MM.1S (cell line): ENCODE measurements at places on chromosomes 4 and X.

DNA sequence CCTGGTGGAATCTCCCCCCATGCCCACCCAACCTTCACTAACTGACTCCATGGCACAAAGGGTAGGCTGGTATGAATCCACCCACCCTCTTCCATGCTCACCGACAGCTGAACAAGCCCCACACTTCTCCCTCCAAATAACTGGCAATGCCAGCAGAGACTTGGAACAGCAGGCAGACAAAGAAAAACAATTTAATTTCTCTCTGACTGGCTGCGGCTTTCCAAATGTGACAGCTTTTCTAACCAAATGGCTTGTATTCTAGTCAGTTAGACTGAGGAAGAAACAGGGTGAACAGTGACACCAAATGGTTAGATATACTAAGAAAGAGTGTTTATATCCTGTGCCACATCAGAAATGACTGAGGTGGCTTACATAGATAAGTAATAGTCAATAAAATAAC lies 199.3 kb upstream of the ADAMTS3 start:
- DNase-seq, result no peak

DNA sequence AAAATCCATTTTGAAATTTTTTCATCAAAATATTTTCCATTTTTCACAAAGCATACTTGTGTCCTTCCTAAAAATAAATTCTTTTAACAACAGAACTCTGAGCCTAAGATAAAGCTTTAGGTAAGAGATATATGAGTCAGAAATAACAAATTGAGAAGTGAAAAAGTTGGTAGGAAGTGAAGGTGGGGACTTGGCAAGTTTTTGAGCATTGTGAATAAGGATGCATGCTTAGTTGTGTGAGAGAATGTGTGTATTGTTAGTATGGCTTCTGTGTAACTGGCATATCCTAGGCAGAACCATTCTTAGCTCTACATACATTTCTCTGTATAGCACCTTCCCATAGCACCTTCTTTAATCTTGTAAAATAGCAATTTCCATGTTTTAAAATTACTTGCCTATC lies 6.8 kb downstream of the ASB5 start:
- DNase-seq, result no peak

DNA sequence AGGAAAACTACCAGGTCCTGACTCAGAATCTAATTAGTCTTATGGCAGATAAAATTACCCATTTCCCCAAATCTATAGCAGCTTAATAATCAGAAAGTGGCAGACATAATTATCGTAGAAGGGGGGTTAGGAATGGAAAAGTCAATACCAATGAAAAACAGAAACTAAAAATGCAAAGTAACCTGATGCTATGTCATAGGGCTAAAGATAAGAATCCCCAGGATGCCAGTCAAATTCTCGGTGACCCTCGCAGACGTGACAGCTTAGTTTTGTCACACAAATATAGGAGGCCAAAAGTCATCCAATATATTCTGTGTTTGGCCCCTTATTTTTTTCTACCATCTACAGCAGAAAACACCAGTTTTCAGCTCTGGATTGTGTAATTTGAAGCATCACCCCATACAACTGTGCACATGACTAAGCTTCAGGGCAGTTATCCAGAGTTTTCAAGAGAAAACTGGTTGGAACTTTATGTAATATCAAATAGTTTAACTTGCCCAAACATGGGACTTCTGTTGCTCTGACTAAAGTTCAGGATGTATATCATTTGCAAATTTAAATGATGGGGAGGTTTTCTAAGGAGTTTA lies 30.9 kb downstream of the RASSF6 start:
- peak; percentile 48 for DNase-seq

- DNase-seq, result peak; percentile 59
These were observed 71.3 kb upstream of the SPRY1 start for GRCh38 chr4:123325241-123325681.

GRCh38 chr4:159224408-159224807 lies 121.5 kb downstream of the RAPGEF2 start:
- no peak for DNase-seq

DNA sequence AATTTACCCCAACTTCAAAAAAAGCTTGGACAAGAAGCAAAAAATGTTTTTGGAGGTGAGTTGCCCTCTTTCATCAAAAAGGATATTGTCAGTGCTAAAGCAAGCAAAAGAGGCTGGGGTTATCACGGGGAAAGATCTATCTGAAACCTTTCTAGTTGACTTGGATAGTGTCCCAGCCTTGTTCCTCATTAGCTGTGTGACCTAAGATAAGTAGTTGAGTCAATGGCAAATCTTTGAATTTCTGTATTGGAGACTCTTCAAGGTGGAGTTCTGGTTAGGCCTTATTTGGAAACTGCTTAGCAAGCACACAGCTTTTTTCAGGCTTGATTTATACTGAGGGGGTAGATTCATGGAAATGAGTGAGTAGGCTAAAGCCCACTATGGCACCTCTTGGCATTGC lies 271.6 kb downstream of the GRIA3 start:
- DNase-seq, result no peak

DNA sequence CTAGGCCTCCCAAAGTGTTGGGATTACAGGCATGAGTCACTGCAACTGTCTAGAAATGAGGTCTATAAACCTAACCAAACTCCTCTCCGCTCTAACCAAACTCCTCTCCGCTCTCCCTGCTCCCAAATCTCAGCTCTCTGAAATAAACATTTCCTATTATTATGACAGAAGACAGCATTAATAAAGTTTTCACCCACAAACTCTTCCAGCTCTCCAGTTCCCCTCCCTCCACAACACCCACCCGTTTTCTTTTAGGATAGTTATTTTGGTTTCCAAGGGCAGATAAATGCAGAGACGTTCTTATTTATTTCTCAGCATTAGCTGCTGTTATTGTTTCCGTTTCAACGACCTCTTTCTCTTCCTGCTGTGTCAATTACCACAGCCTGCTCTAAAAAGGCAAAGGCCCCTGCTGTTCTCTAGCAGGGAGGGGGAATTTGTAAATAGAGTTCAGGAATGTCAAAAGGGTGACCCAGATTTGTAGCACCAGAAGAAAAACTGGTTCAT lies 13.3 kb upstream of the SCD5 start:
- no peak for DNase-seq

GRCh38 chr4:182307746-182308145 lies 64.5 kb downstream of the TENM3 start:
- no peak for DNase-seq

- DNase-seq, result no peak
These were observed 275.5 kb downstream of the PCDH10 start for GRCh38 chr4:133424605-133425004.

GRCh38 chr4:128653527-128654444 lies 155.7 kb upstream of the JADE1 start:
- no peak for DNase-seq

GRCh38 chrX:38052096-38052495 lies 45.7 kb downstream of the SYTL5 start:
- no peak for DNase-seq

DNA sequence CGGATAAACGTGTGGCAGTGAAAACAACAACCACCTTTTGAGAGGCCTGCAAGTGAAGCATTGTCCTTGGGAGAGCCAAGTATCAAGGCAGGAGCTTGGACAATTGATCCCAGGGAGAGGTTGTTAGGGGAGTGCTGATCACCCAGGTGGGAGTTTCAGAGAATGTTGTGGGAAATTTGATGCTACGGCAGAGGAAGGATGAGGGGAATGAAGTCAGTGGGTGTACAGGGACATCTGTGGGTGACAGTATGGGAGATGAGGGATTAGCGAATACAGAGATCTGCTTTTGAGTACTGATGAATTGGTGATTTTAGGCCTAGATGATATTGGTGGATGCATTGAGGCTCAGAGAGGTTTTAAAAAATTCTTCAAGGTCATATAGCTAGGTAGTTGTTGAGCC lies 4.3 kb downstream of the GNL3L start:
- no peak for DNase-seq

- no peak for DNase-seq
These were observed 51.3 kb downstream of the RNF150 start for GRCh38 chr4:141081921-141082395.

GRCh38 chrX:119618439-119618838 lies 12.2 kb upstream of the NKRF start:
- DNase-seq, result no peak

- no peak for DNase-seq
These were observed 5.4 kb downstream of the STBD1 start for GRCh38 chr4:76311896-76312331.

- no peak for DNase-seq
These were observed 13.3 kb upstream of the AGA start for GRCh38 chr4:177455561-177455970.

GRCh38 chr4:159134429-159134828 lies 31.6 kb downstream of the RAPGEF2 start:
- DNase-seq, result peak; percentile 22

- DNase-seq, result no peak
These were observed 12.3 kb upstream of the SEC24D start for GRCh38 chr4:118848242-118848641.

DNA sequence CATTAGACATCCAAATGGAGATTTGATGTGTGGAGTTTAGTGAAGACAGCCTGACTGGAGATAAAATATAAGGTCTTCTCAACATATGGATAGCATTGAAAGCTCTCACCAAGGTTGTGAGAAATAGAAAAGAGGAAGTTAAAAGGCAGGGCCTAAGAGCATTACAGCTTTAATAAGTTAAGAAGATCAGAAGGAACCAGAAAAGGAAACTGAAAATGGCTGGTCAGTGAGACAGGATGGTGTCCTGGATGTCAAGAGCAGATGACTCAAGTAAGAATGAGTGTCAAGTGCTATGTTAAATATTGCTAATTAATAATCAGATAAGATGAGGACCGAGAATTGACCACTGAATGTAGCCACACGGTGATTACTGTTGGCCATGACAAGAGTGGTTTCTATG lies 642.9 kb downstream of the STPG2 start:
- peak; percentile 71 for DNase-seq

- no peak for DNase-seq
These were observed 33.9 kb downstream of the NAA11 start for GRCh38 chr4:79292008-79292407.

DNA sequence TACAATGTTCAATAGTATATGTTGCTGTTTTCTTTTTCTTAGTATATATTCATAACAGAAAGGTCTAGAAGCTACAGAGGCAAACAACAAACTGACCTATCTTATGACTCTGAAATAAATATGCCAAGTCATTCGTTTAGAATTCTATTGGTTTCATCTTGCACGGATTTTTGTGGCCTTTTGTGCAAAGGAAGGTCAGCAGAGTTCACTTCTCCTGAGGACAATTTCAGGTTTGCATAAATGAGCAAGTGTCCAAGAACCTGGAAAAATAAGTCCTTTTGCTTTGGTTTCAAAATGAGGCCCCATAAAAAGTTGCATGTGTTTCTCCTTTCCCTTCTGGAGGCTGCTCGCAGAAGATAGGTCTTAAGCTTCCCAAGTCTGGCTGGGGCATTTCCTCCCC lies 156.9 kb downstream of the APBB2 start:
- DNase-seq, result no peak

GRCh38 chrX:53247928-53248327 lies 22.9 kb upstream of the KDM5C start:
- no peak for DNase-seq

DNA sequence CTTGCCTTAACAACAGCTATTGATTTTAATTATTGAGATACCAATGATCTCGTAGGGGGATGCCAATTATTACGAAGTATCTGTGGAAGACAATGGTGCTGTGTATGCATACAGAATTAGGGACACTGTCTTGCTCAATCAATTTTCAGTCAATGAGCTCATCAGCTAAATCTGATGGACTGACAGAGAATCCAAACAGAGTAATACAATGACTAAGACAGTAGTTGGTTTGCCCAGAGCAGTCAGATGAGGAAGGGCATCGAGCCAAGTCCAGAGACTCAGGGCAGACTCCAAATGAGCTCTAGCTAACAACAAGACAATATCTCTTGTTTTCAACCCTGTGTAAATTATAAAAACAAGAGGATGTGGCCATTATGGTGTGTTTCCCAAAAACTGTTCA lies 14.7 kb upstream of the GSX2 start:
- no peak for DNase-seq

DNA sequence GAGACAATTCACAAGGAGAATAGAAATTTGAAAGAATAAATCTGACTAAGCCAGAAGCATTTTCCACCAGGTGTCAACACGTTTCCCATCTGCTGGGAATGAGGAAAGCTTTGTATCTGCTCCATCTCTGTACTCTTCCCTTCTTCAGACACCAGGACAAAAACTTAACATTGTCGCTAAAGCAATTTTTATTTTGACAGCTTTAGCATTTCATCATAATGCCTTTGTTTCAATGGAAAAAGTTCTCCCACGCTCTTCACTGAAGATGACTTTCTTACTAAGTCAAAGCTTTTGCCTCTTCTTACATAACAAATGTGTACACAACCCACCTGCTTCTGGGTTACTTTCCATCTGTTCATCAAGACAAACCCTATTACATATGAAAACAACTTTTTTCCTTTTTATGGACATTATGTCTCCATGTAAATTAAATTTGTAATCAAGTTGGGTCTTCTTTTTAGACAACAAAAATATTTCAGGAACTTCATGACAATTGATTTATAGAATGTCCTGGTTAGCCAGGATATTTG lies 141.7 kb upstream of the GUCY1A1 start:
- no peak for DNase-seq

DNA sequence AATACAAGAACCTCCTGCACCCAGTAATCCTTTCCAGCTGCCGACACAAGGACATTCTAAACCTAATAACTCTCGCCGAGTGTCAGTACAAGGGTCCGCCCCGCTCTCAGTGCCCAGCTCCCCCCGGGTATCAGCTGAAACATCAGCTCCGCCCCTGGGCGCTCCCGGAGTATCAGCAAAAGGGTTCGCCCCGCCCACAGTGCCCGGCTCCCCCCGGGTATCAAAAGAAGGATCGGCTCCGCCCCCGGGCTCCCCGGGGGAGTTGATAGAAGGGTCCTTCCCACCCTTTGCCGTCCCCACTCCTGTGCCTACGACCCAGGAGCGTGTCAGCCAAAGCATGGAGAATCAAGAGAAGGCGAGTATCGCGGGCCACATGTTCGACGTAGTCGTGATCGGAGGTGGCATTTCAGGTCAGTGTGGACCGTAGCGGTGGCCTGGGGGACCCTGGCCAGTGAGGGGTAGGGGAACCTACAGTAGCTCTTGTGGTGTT lies at the start of gene MAOA:
Gene MAOA, plus strand, starts transcription at position 295 of the 490 bp plus-strand sequence. Its CDS starts 43 bp downstream, at position 338.
- no peak for DNase-seq

DNA sequence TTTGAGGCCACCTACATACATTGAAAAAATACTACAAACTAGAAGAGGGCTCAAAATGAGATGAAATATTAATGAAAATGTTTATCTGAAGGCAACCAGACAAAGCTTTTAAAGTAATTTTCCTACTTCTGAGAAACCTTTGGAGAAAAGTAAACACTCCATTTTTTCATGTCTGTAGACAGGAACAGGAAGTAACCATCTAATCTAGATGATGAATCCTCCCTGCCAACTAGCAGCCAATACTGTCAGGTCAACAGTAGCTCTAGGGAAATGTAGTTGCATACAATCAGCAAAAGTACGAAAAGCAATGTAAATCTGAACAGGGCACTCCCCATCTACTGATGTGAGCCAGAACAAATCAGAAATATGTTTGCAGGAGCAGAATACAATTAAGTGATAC lies 49.0 kb downstream of the AMMECR1 start:
- no peak for DNase-seq

GRCh38 chr4:7910952-7911578 lies 28.6 kb downstream of the AFAP1 start:
- DNase-seq, result no peak

GRCh38 chrX:9374555-9374954 lies 90.3 kb upstream of the TBL1X start:
- DNase-seq, result no peak

- DNase-seq, result peak; percentile 47
These were observed at the start of gene ELOVL6 for GRCh38 chr4:110198435-110199416. Gene ELOVL6 (minus strand): TSS chr4:110198615. CDS start chr4:110198335, 280 bp downstream.
